ENCODE measurements at places on chromosomes 7 and 10.

DNA sequence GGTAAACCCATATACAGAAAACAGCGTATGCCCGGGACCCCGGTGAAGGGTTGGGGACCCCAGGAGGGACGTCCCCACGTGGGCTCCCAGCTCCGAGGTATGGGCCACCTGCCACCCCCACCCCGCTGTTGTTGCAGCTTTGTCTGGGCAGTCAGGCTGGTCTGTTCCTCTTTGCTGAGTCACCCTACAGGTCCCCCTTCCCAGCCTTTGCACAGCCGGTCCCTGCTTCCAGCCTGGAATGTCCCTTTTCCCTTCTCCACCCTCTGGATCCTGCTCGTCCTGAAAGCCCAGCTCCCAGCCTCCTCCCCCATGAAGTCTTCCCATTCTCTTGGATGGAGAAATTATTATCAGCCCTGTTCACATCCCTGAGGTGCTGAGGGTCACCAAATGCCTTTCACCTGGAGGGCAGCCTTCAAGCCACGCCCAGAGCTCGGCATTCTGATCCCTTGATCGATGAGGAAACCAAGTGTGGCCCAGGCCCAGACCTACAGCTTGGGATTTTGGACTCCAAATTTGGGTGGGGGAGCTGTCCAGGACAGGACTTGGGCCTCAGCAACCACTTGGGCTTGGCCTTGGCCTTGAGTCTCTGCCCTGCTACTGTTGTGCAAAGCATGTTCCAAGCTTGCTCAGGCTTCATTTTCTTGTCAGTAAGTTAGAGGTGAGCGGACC lies 2.6 kb downstream of the CLDN4 start:
- peak; percentile 90 for DNase-seq

GRCh38 chr7:93894966-93895640 lies 4.5 kb upstream of the TFPI2 start:
- no peak for DNase-seq

DNA sequence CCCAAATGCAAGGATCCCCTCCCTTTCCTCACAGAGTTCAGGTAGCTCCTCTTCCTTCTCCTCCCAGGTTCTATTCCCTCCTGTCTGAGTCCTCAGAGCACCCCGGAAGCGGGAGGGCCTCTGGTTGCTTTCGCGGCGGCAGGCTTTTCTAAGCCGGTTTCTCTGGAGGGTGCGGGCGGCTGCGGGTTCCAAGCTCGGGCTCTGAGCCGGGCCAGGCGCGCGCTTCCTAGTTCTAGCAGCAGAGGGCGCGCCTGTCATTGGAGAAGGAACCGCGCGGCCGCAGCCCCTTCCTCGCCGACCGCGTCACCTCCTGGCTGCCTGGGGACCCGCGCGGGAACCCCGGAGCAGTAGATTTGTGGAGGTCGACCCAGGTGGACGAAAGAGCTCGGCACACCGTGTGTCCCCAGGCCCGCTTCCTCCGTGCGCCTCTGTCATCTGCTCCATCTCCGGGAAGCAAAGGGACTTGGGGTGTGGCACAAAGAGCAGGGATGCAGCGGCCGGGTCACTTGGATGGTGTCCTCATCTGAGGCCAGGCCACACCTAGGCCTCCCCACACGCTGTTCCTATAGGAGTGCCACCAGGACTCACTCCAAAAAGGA lies 389.0 kb upstream of the PODXL start:
- DNase-seq: peak; percentile 30

- DNase-seq: no peak
These were observed 57.9 kb upstream of the TMEM72 start for GRCh38 chr10:44853148-44853734.

- peak; percentile 37 for DNase-seq
These were observed 185.3 kb upstream of the PCLO start for GRCh38 chr7:83347945-83348444.

DNA sequence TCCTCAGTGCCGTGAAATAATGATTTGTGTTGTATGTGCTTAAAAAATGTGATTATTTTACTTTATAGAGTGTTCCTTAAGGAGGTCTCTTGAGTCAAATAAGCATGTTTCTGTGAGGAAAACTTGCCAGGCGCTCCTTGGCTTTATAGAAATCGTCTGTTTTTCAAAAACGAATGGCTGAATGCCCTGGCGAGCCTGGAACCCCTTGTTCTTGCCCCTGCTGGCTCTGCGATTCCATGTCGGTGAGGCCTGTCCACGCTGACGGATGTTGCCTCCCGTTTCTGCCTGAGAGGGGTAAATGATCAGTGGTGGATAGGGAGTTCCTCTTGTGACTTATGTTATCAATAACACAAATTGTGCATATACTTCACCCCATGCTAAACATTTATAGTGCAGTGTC lies 75.5 kb downstream of the MGMT start:
- no peak for DNase-seq

GRCh38 chr10:73946253-73947145 lies 35.6 kb downstream of the PLAU start:
- DNase-seq: no peak

GRCh38 chr10:131689016-131689415 lies 211.8 kb upstream of the PPP2R2D start:
- DNase-seq: no peak

- no peak for DNase-seq
These were observed 18.7 kb downstream of the ZNF786 start for GRCh38 chr7:149071641-149072437.

DNA sequence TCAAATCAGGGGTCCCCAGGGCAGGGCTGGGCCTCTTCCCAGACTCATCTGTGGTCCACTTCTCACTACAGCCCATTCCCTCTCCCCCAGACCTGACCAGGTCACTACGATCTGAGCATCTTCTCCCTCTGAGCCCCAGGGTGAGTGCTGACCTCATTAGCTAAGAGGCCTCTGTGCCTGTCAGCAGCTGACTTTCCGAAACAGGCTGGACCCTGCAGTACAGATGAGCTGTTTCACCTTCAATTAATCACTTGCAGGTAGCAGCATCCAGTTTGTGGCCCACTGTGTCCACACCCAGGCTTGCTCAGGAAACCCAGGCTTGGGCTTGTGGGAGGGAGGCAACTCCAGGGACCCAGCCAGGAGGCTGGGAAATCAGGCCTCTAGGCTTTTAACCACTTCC lies 24.3 kb downstream of the SRRM3 start:
- no peak for DNase-seq

DNA sequence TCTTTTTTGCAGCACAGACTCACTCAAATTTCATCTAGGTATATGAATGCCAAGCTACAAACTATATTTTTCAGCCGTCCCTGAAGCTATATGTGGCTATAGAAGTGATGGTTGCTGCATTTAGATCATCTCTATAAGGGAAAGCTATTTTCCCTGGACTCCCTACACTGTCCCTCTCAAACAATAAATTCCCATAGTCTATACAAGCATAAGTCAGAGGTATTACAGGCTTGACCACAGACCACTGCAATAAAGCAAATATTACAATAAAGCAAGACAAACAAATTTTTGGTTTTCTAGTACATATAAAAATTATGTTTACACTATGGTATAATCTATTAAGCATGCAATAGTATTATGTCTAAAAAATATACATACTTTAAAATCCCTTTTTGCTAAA lies 1015.5 kb upstream of the LRRN3 start:
- no peak for DNase-seq

GRCh38 chr10:104337521-104337984 lies 712 bp downstream of the ITPRIP start:
- DNase-seq: peak; percentile 39

DNA sequence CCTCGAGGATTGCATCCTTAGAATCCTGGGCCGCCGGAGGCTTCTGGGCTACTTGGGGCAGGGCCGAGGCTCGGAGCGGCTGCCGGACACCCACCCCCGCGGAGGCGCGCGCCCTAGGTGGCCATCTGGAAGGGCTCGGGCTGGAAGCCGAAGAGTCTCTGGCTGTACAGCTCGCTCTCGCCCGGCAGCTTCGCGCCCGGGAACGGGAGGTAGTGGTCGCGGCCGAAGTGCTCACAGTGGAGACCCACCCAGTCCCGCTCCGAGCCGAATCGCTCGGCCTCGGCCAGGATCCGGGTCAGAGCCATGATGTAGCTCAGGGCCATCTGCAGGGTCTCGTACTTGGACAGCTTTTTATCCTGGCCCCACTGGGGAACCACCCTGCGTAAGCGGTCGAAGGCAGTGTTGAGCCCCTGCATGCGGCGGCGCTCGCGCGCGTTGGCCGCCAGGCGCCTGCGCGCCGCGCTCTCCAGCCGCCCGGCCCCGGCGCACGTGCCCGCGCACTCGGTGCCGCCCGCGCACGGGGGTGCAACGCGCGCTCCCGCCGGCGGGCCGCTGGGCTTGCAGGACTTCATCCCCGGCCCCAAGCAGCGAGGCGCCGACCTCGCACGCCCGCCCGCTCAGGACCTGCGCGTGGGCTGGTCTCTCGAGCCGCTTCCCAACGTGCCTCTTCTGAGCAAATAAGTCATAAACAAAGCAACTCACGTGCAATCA lies 652 bp downstream of the ATOH7 start:
- DNase-seq: peak; percentile 70

DNA sequence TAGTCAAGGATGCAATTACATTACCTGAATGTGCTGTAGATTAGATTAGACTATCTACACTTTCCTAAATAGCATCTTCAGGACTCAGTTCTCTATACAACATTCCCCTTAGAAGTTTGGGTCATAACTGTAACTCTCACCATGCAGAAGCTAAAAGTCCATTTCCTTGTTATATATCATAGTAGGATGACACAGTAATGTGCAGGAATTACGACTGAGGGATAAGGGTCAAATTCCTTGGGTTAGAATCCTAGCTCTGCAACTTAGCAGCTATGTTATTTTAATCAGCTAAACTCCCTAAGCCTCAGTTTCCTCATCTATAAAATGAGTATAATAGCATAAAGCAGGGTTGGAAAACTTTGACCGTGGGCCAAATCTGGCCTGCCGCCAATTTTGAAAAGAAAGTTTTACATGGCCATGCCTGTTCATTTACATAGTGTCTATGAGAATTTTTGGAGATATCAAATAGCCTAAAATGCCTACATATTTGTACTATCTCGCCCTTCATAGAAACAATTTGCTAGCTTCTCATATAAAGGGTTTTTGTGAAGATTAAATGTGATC lies 14.8 kb downstream of the NRCAM start:
- no peak for DNase-seq

DNA sequence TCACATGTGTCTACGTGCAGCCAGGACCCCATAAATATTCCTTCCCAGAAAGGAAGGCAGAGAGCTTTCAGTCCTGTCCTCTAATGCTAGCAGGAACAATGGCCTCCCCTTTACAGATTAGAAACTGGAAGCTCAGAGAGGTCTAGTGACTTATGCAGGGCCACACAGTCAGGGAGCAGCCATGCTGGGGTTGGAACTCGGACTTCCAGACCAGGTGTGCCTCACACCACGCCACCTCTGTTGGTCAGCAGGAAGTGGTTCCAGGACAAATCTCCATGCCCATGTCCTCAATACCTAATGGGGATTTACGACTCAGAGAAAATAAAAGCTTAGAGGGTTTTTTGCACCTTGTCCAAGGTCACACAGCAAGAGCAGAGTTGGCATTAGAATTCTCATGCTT lies 378.9 kb downstream of the RPS24 start:
- DNase-seq: no peak

DNA sequence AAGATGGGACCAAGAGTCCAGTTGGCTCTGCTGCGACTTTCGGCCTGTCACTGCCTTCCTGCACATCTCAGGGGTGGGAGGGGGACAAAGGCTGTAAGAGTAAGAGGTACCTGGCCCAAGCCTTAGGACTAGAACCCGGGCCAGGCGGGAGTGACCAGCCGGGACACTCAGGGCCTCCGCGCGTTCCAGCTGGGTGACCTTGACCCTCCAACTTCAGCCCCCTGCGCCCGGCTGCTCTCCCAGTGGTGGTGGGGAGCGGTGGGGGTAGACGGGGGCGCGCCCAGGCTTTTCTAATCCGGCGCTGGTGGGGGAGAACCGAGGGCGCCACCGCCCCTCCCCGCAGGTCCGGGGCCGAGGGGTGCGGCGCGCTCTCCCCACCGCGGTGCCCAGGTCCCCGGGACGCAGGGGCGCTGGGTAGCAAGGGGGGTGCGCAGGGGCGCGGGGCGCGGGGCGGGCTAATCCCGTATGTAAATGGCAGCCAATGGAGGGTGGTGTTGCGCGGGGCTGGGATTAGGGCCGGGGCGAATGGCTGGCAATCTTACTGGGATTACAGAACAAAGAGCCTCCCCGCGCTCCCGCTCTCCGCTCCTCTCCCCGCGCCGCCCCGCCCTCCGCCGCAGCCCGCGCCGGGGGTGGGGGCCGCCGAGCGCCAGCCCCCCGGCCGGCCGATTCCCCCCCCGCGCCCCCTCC lies at the start of gene GTF2IRD1:
Gene GTF2IRD1, plus strand, starts transcription at position 585 of the 690 bp plus-strand sequence. CDS start 54,175 bp downstream, outside the sequence.
- DNase-seq: peak; percentile 84

- DNase-seq: no peak
These were observed 20.3 kb downstream of the ZCCHC24 start for GRCh38 chr10:79425074-79425532.

GRCh38 chr7:112723416-112723815 lies 66.8 kb downstream of the TMEM168 start:
- no peak for DNase-seq

GRCh38 chr7:137985897-137986251 lies 16.0 kb downstream of the CREB3L2 start:
- no peak for DNase-seq

DNA sequence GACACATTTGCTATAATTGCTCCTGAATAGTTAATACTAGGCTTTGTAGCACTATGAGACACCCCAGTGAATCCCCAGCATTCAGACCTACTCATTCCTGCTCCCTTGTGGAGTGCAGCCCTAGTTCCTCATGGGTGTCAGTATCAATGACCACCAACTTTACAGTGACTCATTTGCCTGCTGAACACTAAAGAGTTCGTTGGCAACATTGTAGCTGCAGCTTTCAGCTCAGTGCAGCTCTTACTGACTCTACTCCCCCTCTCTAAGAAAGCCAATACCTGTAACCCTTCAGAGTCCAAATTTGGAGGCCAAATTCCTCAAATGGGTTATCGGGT lies 127.1 kb upstream of the MTPN start:
- DNase-seq: peak; percentile 7

GRCh38 chr10:98453729-98454128 lies 7.0 kb upstream of the HPS1 start:
- DNase-seq: no peak

GRCh38 chr7:75989500-75990388 lies 4.7 kb downstream of the TMEM120A start:
- no peak for DNase-seq

DNA sequence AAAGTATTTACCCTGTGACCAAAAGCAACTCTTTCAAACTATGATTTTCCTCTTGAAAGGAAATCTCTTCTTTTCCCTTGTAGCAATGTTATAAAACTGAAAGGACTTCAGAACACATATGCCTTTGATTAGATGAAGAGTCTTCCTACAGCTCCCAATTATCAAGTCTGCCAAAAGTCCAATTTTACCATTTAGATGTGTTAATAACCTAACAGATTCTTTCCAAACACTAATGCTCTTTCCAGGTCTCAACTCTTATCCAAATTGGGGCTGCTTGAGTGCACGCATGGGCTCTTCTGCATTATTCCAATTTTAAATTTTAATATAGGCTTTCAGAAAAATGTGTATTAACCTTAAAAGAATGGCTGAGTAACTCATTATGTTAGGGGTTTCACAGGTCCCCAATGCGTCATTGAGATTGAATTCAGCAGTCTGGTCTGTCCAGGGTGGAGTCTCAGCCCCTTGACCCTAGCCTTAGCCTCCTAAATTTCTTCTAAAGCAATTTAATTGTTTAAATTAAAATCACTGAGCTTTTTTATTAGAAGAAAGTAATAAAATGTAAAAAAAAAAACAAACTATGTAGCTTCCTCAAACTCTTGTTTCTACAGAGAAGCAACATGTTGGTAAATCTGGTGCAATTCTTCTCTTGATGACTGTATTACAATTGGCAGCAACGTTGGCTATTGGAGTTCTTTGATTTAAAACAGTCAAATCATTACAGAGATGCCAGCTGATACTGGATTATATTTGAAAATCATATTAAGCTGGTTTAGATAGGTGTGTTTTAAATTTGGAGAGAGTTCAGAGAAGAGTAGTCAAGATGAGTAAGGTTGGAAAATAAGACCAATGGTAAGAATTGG lies 170.4 kb downstream of the DKK1 start:
- no peak for DNase-seq
